Thoracic aorta (tissue), 2 donors: ENCODE measurements at places on chromosomes 12 and 14. TPM values are rescaled to one million over a fixed set of nuclear protein-coding genes. Genes with fewer than 3 reads are reported as not detected.

GABARAPL1 gene
- 86.1 TPM for total RNA-seq

TAS2R7 gene
- not detected for total RNA-seq

DNA sequence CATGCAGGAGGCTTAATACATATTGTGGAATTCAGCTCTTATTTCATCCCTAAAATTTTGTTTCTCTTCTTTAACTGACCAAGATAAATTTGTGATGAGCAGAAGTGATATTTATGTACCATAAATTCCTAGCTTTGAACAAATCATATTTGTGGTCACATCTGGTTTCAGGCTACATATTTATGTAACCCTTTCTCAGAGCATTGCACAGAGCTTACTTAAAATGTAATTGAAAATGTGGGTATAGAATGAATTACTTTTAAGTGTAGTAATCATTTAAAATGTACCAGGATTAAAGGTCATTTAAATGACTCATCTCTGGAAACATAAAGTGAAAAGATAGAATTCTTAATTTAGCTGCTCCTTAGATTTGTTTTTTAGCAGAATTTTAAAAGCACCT, 129.9 kb upstream of the FRMD6 start:
- peaks cover 6% of the 10 kb centered on the region for H3K4me1 ChIP-seq
- no peaks in the 10 kb centered on the region for H3K27me3 ChIP-seq
- H3K36me3 ChIP-seq = no peaks in the 10 kb centered on the region
- no peak overlapping the region for H3K4me3 ChIP-seq

KRT1 gene
- 3.5 TPM for total RNA-seq

DNA sequence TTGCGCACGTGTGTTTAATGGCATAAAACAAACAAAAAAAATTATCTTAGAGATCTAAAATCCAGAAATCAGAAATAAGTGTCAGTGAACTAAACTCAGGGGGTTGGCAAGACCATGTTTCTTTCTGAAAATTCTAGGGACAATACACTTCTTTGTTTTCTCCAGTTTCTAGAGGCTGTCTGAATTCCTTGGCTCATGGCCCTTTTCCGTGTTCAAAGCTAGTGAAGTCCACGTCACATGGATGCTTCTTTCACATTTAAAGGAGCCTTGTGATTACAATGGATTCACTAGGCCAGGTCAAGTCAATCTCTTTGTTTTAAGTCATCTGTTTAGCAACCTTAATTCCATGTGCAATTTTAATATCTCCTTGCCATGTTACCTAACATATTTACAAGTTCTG, 22.4 kb downstream of the SLCO1B3 start:
- no peak overlapping the region for H3K4me3 ChIP-seq
- DNase-seq = no peak

DNA sequence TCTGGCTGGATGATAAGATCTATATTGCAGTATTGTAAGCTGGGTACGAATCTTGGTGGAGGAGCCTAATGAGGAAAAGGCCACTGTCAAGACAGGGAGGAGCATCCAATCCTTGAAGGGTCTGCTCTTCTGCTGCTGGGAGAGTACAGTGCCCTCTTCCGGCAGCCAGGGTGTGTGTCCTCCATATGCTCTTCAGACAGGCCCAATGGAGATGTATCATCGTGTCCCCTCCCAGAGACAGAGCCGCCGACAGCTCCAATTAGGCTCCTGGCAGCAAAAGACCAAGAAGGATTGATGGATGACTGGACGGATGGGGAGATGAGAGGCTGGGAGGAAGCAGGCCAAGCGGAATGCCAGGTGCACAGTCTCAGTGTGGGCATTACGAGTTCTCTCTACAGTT, 51.6 kb upstream of the PIWIL1 start:
- DNase-seq = no peak
- H3K4me3 ChIP-seq = no peak overlapping the region
- H3K27me3 ChIP-seq = no peaks in the 10 kb centered on the region
- H3K4me1 ChIP-seq = no peaks in the 10 kb centered on the region
- H3K27ac ChIP-seq = no peak overlapping the region

DNA sequence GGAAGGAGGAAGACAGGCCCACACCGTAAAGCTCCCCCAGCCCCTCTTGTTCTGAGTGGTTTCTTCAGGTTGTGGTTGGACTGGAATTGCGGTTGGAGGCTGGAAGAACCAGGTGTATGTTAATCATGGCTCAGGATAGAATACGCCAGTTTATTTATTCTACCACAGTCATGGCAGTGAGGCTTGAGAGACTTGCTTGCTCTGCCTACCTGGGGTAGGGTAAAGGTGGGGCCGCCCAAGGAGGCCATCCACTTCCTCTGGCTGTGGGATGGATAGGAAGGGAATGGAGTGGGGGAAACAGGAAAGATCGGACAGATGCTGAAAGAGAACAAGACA, 8.1 kb downstream of the SHMT2 start:
- peaks cover 13% of the 10 kb centered on the region for H3K36me3 ChIP-seq
- H3K27ac ChIP-seq = no peak overlapping the region
- H3K27me3 ChIP-seq = peaks cover 18% of the 10 kb centered on the region
- DNase-seq = no peak
- H3K4me3 ChIP-seq = no peak overlapping the region
- H3K4me1 ChIP-seq = peaks cover 21% of the 10 kb centered on the region

ING4 gene
- total RNA-seq = 36.9 TPM

- no peaks in the 10 kb centered on the region for H3K27me3 ChIP-seq
- DNase-seq = no peak
- H3K4me1 ChIP-seq = no peaks in the 10 kb centered on the region
- no peaks in the 10 kb centered on the region for H3K36me3 ChIP-seq
- no peak overlapping the region for H3K27ac ChIP-seq
Measured at GRCh38 chr12:120598674-120599463, 17.7 kb upstream of the POP5 start.

TDRD9 gene
- total RNA-seq = not detected

DNA sequence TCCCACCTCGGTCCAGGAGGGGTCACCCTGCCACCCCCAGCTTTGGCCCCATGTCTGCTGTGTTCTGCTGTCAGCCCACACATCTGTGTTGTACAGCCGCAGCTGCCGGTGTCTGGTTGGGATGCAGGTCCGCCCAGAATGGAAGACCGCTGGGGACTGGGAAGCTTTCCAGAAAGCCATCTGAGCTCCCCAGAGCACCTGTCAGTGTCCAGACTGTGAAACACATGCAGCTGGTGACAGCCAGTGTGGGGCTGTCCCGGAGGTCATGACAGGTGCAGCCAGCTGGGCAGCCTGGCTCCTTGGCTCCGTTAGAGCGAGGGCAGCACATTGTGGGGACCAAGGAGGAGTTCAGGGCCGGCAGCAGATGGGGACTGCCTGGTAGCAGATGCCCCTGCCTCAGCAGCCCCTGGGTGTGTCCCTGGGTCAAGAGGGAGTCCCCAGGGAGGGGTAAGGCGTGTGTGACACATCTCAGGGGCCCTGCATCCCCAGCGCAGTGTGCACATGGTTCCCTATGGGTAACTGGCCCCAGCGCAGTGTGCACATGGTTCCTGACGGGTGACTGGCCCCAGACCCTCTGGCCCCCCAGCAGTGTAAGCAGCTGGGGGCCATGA, 16.4 kb downstream of the CEP170B start:
- H3K27ac ChIP-seq = no peak overlapping the region
- no peak for DNase-seq
- peaks cover 60% of the 10 kb centered on the region for H3K36me3 ChIP-seq
- no peak overlapping the region for H3K4me3 ChIP-seq
- H3K4me1 ChIP-seq = no peaks in the 10 kb centered on the region

DNA sequence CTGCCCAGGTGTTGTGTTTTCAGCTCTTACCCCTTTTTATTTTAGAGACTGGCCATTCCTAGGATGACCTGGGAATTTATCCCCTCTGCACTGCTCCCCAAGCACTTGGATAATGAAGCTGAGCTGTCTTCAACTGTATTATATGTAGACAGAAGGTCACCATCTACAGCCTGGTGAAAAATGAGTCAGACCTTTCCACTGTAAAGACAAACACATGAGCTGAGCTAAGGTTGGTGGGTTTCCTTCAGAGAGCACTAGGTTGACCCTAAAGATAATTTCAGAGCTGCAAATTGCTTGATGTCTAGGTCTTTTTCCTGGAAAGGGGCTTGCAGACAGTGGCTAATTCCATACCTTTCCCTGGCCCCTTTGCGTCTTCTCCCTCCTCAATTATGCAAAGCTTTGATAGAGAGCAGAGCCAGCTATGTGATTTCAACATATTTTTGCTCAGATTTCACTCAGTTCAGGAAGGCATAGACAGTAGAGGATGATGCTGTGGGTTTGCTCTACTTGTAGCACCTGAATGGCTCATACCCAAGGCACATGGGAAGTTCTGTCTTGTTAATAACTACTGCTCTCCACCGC, 9.2 kb upstream of the IKZF4 start:
- no peak for DNase-seq
- H3K27ac ChIP-seq = no peak overlapping the region
- no peaks in the 10 kb centered on the region for H3K27me3 ChIP-seq

DNA sequence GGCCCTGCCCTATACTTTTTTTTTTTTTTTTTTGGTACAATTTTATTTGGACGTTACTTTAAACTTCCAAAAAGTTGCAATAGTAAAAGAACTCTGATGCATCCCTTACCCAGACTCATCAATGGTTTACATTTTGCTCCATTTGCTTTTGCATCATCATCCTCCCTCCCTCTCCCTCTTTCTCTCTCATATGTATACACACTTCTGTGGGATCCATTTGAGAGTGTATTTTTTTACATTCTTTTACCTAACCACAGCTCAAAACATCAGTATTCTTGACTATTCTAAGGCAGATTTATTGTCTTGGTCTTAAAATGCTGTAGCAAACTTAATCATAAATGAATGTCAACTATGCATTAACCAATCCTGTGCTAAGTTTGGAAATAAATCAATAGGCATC, 111.6 kb downstream of the PRICKLE1 start:
- H3K36me3 ChIP-seq = no peaks in the 10 kb centered on the region
- no peaks in the 10 kb centered on the region for H3K4me1 ChIP-seq
- no peak overlapping the region for H3K4me3 ChIP-seq
- DNase-seq = no peak
- H3K27me3 ChIP-seq = no peaks in the 10 kb centered on the region
- H3K27ac ChIP-seq = no peak overlapping the region

DNA sequence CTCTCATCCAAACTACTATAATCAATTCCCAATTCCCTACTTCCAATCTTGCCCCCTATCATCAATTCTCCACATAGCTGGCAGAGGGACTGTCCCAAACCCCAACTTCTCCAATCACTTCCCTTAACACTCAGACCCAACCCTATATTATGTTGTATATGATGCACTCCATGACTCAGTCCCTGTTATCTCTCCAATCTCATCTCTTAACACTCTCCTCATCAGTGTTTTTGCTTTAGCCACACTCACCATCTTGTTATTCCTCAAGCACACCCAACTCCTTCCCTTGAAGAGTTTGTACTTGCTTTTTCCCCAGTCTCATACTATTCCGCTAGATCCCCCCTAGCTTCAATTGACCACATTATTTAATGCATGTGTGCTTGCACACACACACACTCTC, 4.9 kb downstream of the RHOJ start:
- H3K27ac ChIP-seq = no peak overlapping the region
- peaks cover 2% of the 10 kb centered on the region for H3K4me1 ChIP-seq
- H3K36me3 ChIP-seq = no peaks in the 10 kb centered on the region
- no peak for DNase-seq
- H3K4me3 ChIP-seq = no peak overlapping the region
- no peaks in the 10 kb centered on the region for H3K27me3 ChIP-seq

GRCh38 chr12:76680940-76681339, 83.0 kb upstream of the ZDHHC17 start:
- no peak overlapping the region for H3K27ac ChIP-seq
- H3K27me3 ChIP-seq = no peaks in the 10 kb centered on the region
- H3K4me1 ChIP-seq = peaks cover 9% of the 10 kb centered on the region

DNA sequence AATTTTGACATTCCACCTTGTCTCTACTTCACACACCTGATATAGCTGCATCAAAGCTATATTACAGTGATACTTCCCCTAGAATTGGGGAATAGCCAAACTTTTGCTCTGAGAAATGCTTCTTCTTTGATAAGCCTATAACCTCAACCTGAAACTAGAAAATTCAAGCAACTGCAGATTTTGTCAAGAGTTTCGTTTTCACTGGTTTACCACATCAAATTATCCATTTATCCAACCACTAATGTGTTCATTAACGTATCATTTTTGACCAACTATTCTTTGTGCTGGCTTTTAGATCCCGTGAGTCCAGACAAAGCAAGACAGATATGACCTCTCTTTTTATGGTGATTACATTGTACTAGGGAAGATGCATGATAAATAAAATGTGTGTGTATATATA, 13.5 kb upstream of the TAS2R46 start:
- no peaks in the 10 kb centered on the region for H3K36me3 ChIP-seq
- H3K4me3 ChIP-seq = no peak overlapping the region
- peaks cover 8% of the 10 kb centered on the region for H3K4me1 ChIP-seq
- H3K27me3 ChIP-seq = no peaks in the 10 kb centered on the region

ADCY6 gene
- total RNA-seq = 102 TPM

ABCC9 gene
- 19.6 TPM for total RNA-seq

- no peak overlapping the region for H3K27ac ChIP-seq
- DNase-seq = no peak
- H3K27me3 ChIP-seq = no peaks in the 10 kb centered on the region
Measured at GRCh38 chr12:31629756-31630732, 29.4 kb upstream of the ETFBKMT start.

DNA sequence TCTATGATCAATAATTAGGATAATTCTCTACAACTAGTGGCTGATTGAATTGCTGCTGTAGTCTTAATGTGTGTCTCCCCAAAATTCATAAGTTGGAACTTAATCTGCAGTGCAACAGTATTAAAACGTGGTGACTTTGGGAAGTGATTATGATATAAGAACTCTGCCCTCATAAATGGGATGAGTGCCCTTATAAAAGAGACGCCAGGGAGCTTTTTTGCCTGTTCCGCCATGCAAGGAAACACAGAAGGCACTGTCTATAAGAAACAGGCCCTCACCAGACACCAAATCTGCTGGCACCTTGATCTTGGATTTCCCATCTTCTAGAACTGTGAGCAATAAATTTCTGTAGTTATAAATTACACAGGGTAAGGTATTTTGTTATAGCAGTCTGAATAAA, 161.0 kb downstream of the ALX1 start:
- H3K27me3 ChIP-seq = no peaks in the 10 kb centered on the region
- H3K36me3 ChIP-seq = no peaks in the 10 kb centered on the region
- no peak overlapping the region for H3K27ac ChIP-seq
- H3K4me3 ChIP-seq = no peak overlapping the region
- no peak for DNase-seq
- H3K4me1 ChIP-seq = no peaks in the 10 kb centered on the region

- DNase-seq = no peak
- H3K4me3 ChIP-seq = no peak overlapping the region
- no peaks in the 10 kb centered on the region for H3K27me3 ChIP-seq
- H3K27ac ChIP-seq = no peak overlapping the region
- H3K36me3 ChIP-seq = peaks cover 27% of the 10 kb centered on the region
- H3K4me1 ChIP-seq = no peaks in the 10 kb centered on the region
Measured at GRCh38 chr12:100216337-100216736, 15.7 kb downstream of the ACTR6 start.

TMEM119 gene
- total RNA-seq = 4.6 TPM
